ENCODE measurements at places on chromosomes 3 and 15.

DNA sequence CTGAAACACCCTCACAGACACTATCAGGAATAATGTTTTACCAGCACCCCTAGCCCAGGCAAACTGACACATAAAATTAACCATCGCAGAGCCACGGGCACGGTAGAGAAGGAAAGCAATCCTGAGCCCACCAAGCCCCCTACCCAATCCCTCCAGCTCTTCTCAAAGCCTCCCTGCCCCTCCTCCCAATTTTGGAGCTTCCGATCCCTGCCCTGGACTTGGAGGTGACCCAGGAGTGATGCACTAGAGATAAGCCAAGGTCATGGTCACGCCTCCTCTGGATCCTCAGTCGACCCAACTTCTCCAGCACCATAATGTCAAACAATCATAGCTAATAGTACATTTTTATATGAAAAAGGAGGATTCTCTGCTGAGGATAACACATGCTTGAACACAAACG, 188.7 kb upstream of the NSMCE3 start:
- DNase-seq, result no peak

DNA sequence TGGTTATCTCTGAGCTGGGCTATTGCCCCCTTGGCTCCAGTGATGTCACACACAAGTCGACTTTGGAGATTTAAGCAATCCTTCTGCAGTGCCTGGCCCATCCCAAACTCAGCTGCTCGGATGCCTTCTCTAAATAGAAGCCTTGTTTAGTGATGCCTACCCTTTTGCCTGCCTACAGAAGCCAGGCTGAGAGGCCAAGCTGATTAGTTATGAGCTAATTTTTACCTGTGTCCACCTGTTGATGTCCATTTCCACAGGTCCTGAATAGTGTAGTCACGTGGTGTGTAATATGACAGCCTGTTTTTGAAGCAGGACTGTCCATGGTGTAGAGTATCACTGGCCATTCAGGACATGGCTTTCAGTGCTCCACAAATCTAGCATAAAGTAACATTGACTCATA, 45.5 kb downstream of the SSUH2 start:
- no peak for DNase-seq

- no peak for DNase-seq
Measured at GRCh38 chr15:70853318-70853972, 512 bp downstream of the LARP6 start.

DNA sequence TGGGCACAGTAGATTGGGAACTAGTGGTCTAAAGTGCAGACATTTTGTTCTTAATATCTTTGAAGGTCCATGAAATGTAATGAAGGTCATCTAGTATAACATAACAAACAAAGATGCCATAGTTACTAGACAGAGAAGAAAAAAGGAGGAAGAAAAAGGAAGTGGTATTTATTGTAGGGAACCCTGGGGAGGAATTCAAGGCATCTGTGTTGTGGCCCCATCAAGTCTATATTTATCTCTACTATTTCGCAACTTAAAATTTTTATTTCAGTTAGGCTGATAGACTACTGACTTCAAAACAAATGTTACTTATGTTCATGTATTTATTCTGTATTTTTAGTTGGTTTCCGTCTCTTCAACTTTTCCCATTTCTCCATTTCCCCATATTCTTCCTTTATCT, 48.9 kb upstream of the ZDHHC23 start:
- DNase-seq, result no peak

- no peak for DNase-seq
Measured at GRCh38 chr15:41512940-41513505, 604 bp downstream of the LTK start.

DNA sequence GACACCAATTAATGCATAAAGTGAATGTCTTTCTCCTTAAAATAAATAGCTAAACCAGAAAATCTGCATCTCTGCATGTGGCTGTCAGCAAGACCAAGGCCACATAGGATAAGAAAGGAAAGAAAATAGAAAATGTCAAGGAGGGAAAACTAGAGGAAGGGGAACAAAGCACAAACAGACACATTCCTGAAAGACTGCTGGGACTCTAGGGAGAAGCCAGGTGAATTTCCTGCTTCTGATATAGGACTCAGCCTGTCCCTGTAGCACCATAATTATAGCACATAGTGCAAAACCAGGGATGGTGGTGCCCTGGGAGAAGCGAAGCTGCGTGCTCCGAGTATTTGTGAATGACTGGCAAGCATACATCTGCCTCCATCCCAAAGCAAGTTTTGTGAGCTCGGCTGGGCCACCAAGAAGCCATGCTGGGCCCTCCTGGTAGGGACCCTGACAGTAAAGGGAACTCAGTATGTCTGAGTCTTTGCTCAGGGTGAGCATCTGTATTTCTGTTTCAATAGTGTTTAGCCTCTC, 14.2 kb downstream of the FSTL1 start:
- DNase-seq, result no peak

DNA sequence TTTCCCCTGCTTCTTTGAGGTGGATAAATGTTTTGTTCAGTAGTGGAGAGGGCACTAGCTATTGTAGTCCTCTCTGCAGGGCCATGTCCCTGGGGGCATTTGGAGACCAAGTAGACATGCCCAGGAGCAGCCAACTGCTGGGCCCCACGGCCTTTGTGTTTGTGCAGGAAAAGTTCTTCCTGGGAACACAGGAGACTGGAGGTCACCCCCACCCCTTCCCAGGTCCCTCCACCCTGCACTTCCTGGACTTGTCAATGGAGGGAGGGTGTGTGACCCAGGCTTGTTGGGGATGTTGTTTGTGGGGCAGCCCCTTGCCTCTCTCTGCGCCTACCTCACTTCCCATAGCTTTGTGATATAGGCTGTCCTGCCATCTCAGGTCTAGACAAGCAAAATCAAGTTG, 317.0 kb upstream of the LRRFIP2 start:
- no peak for DNase-seq

GRCh38 chr3:50372349-50372748, 13.0 kb upstream of the TMEM115 start:
- no peak for DNase-seq

DNA sequence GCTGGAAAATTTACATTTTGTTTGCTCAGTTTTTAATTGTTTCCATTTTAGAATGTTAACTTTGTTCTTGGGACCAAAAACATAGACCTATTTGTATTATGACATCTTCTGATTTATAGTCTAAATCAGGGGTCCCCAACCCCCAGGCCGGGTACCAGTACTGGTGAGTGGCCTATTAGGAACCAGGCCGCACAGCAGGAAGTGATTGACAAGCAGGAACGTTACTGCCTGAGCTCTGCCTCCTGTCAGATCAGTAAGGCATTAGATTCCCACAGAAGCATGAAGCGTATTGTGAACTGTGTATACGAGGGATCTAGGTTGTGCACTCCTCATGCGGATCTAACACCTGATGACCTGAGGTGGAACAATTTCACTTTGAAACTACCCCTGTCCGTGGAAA, 51.9 kb downstream of the GHSR start:
- DNase-seq, result no peak

- DNase-seq, result no peak
Measured at GRCh38 chr3:50278123-50278879, 586 bp upstream of the LSMEM2 start.

DNA sequence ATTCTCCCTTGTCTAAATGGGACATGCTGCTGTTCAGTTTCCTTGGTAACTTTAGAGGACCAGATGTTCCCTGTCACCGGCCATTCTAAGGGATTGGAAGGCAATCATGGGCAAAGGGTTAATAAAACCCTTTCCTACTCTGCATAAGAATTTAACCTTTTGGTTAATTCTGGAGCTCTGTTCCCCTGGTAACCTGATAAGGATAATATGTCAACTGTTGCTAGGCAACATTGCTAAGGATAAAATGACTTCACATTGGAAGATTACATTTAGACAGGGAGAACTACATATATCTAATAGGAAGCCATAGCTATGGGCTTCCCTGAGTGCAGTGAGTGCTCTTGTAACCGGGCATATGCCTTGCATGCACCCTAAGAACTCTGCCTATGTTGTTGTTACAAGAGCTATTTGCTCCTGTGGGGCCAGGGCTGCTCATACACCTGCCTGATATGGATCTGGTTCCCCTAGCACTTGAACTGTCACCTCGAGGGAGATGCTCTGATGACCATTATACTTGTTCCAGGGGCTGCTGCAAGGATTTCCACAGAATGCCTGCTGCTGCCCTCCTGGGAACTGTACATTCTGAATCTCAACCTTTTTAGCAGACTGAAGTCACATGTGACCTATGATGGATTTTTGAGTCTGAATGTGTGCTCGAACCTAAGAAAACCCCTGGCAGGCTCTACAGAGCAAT, 326.3 kb upstream of the PDZRN3 start:
- no peak for DNase-seq

DNA sequence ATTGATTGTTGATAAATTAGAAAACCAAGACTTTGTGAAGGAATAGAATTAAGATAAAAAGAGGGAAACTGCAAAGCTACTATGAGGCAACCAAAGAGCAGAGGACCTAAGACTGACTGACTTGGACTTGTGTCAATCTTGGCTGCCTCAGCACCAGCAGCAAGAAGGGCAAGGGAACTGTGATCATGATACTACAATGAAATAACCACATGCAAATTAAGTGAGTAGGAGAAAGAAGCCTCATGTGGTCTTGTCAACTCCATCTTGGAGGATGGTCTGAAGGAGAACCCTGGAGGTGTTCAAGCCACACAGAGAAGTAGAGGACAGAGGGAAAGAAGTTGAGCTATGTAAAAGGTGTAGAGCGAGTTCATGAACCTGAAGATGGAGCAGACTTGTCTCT, 47.3 kb upstream of the THRB start:
- DNase-seq, result no peak

DNA sequence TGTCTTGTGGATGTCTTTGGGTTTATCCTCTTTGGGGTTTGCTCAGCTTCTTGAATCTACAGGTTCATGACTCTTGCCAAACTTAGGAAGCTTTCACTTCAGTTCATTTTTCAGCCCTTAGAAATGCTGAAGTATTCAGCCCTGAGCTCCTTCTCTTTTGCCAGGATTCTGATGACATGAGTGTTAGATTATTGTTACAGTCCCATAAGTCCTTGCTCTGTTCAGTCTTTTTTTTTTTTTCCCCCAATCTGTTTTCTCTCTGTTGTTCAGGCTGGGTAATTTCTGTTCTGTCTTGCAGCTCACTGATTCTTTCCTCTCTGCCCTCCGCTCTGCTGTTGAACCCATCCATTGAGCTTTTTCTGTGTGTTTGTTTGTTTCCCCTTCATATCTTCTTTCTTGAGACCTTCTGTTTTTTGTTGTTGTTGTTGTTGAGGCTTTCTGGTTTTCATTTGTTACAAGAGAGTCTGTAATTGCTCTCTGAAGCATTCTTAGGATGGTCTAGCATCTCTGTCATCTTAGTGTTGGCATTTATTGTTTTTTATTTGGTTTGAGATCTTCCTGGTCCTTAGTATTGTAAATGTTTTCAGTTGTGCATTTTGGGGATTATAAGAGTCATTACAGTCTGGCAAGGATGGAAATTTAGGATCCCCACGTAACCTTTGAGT, 18.4 kb downstream of the LRCH3 start:
- no peak for DNase-seq

- no peak for DNase-seq
Measured at GRCh38 chr15:34754171-34754601, 612 bp downstream of the GJD2 start.

DNA sequence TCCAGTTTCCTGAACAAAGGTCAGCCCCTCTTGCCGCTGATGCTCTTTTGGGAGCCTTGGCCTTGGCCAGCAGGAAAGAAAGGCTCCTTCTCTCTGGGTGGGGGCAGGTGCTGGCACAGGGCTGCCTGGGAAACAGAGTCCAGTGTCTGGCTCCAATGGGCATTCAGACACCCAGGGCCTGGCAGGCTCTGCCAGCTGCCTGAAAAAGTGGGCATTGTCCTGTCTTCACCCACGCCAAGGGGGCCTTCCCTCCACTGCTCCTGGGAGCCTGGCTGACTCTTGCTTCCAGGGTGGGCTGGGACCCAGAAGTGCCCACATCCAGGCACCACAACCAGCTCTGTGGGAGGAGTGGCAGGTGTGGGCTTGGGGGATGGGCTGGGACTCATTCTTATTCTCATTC, 62.7 kb downstream of the RHCG start:
- DNase-seq, result no peak

GRCh38 chr3:58121183-58121582, 89.6 kb downstream of the DNASE1L3 start:
- DNase-seq, result no peak

GRCh38 chr3:122678506-122678905, 2.1 kb upstream of the PARP14 start:
- DNase-seq, result no peak

- no peak for DNase-seq
Measured at GRCh38 chr3:89320186-89320585, 212.8 kb downstream of the EPHA3 start.

GRCh38 chr3:105399062-105399461, 32.4 kb downstream of the ALCAM start:
- no peak for DNase-seq

- DNase-seq, result no peak
Measured at GRCh38 chr15:23033979-23034378, 5.4 kb downstream of the TUBGCP5 start.

GRCh38 chr3:184880276-184881019, 68.5 kb downstream of the VPS8 start:
- DNase-seq, result no peak

GRCh38 chr15:69505956-69506556, 53.4 kb downstream of the RPLP1 start:
- DNase-seq, result no peak

DNA sequence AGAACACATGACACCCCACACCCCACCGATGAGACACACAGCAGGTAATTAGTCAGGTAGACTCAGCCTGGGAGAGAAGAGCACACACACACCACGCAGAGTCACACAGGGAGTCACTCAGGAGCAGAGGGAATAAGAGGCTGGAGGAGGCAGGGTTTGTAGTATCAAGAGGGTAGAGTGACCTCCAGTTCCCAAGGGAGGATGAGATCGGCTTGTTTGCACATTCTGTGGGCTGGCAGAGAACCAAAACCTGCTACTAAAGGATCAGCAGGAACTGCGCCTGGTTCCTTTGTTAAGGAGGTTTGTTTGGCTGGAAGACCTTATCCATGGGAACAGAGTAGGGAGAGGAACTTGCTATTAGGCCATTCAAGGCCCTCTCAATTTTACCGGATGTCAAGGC, 281.4 kb upstream of the SLCO3A1 start:
- DNase-seq, result no peak

GRCh38 chr3:49666592-49666991, 7.6 kb upstream of the APEH start:
- DNase-seq, result no peak

- no peak for DNase-seq
Measured at GRCh38 chr15:40925495-40925862, 3.7 kb upstream of the DLL4 start.

GRCh38 chr3:82194870-82195269, 433.4 kb upstream of the GBE1 start:
- DNase-seq, result no peak

- DNase-seq, result no peak
Measured at GRCh38 chr3:105409364-105409763, 42.7 kb downstream of the ALCAM start.

GRCh38 chr3:127746400-127747057, 73.8 kb downstream of the ABTB1 start:
- DNase-seq, result no peak

DNA sequence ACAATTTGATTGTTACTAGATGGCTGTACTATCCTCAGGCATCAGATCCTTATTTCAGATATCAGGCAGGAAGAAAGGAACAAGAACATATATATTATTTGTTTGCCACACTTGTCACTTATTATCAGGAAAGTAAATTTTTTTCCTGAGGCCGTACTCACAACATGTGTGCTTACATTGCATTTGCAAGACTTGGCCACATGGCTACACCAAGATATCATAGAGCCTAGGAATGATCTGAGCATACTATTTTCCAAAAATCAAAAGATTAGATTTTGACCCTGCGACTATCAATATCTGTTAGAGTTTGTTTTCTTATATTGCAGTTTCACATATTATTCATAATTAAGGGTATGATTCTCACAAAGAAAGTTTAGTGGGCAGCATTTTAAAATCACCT, 426.2 kb upstream of the BCHE start:
- DNase-seq, result no peak

- DNase-seq, result no peak
Measured at GRCh38 chr3:50484722-50485121, 18.7 kb downstream of the CACNA2D2 start.
